ENCODE measurements at places on chromosomes 2 and 18. TPM values are rescaled to one million over a fixed set of nuclear protein-coding genes. Genes with fewer than 3 reads are reported as not detected.

The SCLY gene
- 14.1 TPM for total RNA-seq

The GREB1 gene
- total RNA-seq = not detected

The ANKRD30BL gene
- not detected for total RNA-seq

The MAP3K19 gene
- total RNA-seq = not detected

The HOXD11 gene
- total RNA-seq = 8.1 TPM

The CCDC74A gene
- 5.9 TPM for total RNA-seq

The ID2 gene
- total RNA-seq = 87.0 TPM

The CCT4 gene
- total RNA-seq = 210 TPM

The VIT gene
- 5.3 TPM for total RNA-seq

The CDH20 gene
- total RNA-seq = not detected

The CCDC85A gene
- total RNA-seq = 36.5 TPM

The PSME4 gene
- 88.0 TPM for total RNA-seq

The RHOB gene
- 134 TPM for total RNA-seq

The IHH gene
- not detected for total RNA-seq

The GTF2A1L gene
- not detected for total RNA-seq

The UGT1A3 gene
- total RNA-seq = not detected

The DCDC2C gene
- total RNA-seq = not detected

The ALLC gene
- total RNA-seq = not detected

The UCN gene
- total RNA-seq = 0.46 TPM

The DSC2 gene
- not detected for total RNA-seq

The CACNB4 gene
- total RNA-seq = not detected

The KCNG2 gene
- not detected for total RNA-seq

The DSG1 gene
- total RNA-seq = not detected

The IL36RN gene
- total RNA-seq = not detected

The IMPA2 gene
- 1.2 TPM for total RNA-seq

The ALS2 gene
- total RNA-seq = 46.3 TPM

The CCDC68 gene
- total RNA-seq = 1.0 TPM

The DYSF gene
- total RNA-seq = 0.57 TPM

The PLEK gene
- total RNA-seq = not detected

The NT5DC4 gene
- total RNA-seq = not detected

The IL37 gene
- not detected for total RNA-seq

The LONRF2 gene
- not detected for total RNA-seq

The NTSR2 gene
- not detected for total RNA-seq

The FAM136A gene
- total RNA-seq = 37.0 TPM

The GPR45 gene
- not detected for total RNA-seq

The HDAC4 gene
- 10.8 TPM for total RNA-seq

All from HFFc6 (cell line).